T-helper 1 cell (primary cell): ENCODE measurements at places on chromosomes 2 and 18.

GRCh38 chr18:60247103-60247502 lies 125.5 kb downstream of the MC4R start:
- no peak for DNase-seq

- DNase-seq: no peak
Measured at GRCh38 chr2:12556762-12557161, 160.0 kb upstream of the TRIB2 start.

- no peak for DNase-seq
Measured at GRCh38 chr2:64459575-64459974, 5.6 kb downstream of the LGALSL start.

GRCh38 chr2:236571145-236571544 lies 1.5 kb downstream of the ACKR3 start:
- no peak for DNase-seq

GRCh38 chr2:175282300-175282699 lies 100.8 kb upstream of the ATP5MC3 start:
- DNase-seq: no peak

GRCh38 chr2:165777522-165778186 lies 16.4 kb downstream of the GALNT3 start:
- no peak for DNase-seq

GRCh38 chr2:120466704-120467054 lies 120.7 kb downstream of the INHBB start:
- no peak for DNase-seq
